HT-29 (cell line): ENCODE measurements at places on chromosomes 3 and 15. TPM values are rescaled to one million over a fixed set of nuclear protein-coding genes. Genes with fewer than 3 reads are reported as not detected.

ALG1L2 gene
- not detected in 2 replicates for total RNA-seq

ACTRT3 gene
- 3.3 and 3.4 TPM in 2 replicates for total RNA-seq

- DNase-seq = no peak
Measured at GRCh38 chr3:192409838-192410683, 317.3 kb downstream of the FGF12 start.

- DNase-seq = no peak
Measured at GRCh38 chr3:85007195-85008094, 48.7 kb downstream of the CADM2 start.

GRCh38 chr3:169624533-169624972 is 39.0 kb downstream of the MECOM start:
- DNase-seq = no peak

GRCh38 chr3:46778101-46778500 is 60.4 kb upstream of the PRSS50 start:
- no peak for DNase-seq

DNA sequence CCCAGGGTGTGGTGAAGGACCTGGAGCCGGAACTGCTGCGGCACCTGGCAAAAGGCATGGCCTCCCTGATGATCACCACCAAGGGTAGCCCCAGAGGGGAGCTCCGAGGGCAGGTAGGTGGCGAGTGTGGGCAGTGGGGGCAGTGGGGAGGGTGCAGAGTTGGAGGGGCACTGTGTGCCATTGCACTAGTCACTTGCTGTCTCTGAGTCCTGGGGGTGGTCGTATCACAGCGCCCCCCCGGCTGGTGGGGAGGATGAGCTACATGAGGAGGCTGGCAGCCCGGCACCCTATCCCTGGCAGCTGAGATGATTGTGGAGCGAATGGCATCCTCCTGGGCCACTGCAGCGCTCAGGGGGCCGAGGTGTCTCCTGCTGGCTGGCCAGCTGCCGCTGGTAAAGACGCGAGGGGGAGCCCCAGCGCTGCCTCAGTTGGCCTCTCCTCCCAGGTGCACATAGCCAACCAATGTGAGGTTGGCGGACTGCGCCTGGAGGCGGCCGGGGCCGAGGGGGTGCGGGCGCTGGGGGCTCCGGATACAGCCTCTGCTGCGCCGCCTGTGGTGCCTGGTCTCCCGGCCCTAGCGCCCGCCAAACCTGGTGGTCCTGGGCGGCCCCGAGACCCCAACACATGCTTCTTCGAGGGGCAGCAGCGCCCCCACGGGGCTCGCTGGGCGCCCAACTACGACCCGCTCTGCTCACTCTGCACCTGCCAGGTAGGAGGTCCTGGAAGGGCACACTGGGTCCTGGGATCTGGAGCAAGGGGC is 6.4 kb downstream of the CHRD start:
- no peak for DNase-seq
